HCT116 (cell line): ENCODE measurements at places on chromosomes 7 and 10.

DNA sequence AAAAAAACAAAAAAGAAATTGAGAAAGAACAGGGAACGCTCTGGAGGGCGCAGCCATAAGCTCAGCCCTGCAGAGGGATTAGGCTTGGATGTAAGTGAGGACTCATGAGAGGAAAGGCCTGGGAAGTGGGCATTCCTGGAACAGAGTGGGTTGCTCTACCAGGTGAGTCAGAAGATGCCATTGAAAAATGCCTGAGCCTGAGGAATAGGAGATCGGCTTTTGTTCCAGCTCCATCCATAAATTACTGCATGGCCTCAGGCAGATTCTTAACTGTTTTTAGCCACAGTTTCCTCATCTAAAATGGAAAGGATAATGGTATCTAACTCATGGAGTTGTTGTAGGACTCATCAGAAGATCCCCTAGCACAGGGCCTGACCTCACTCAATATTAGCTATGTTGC lies 1.1 kb upstream of the RGR start:
- DNase-seq: no peak

GRCh38 chr10:1115607-1115955 lies 59.4 kb downstream of the WDR37 start:
- no peak for DNase-seq

GRCh38 chr7:76211216-76211615 lies 9.5 kb downstream of the SRRM3 start:
- no peak for DNase-seq

GRCh38 chr7:117567781-117568180 lies 88.0 kb downstream of the CFTR start:
- no peak for DNase-seq

- DNase-seq: no peak
Observed at GRCh38 chr7:70679661-70680060, 452.3 kb upstream of the GALNT17 start.

GRCh38 chr7:11613292-11613930 lies 218.6 kb downstream of the THSD7A start:
- no peak for DNase-seq

- DNase-seq: no peak
Observed at GRCh38 chr7:28666154-28666553, 253.8 kb downstream of the CREB5 start.

GRCh38 chr7:13017333-13017857 lies 330.0 kb downstream of the ARL4A start:
- DNase-seq: peak; percentile 96

- no peak for DNase-seq
Observed at GRCh38 chr10:120606051-120606764, 149.2 kb downstream of the PLPP4 start.

DNA sequence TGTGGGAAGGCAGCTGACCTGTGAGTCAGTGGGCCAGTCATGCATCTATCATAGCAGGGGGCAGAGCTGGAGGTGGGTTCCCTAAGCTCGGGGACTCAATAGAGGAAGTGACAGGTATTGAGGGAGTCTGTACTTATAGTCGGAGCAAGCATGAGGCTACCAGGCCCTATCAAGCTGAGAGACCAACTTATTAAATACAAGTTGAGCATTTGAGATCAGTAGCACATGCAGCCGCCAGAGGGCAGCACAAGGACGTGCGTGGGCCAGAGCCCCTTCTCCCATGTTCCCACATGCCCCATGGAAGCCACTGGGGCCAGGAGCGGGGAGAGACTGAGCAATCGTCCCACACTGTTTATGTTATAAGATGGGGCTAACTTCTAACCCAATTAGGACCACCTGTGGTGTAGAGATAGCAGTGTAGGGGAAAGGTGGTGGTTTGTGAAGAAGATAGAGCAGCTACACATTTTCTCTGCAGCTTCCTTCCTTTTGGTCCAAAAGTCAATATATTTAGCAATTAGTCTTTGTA lies 13.0 kb upstream of the STK31 start:
- DNase-seq: peak; percentile 76

- DNase-seq: no peak
Observed at GRCh38 chr10:99709480-99710229, 22.3 kb downstream of the COX15 start.

DNA sequence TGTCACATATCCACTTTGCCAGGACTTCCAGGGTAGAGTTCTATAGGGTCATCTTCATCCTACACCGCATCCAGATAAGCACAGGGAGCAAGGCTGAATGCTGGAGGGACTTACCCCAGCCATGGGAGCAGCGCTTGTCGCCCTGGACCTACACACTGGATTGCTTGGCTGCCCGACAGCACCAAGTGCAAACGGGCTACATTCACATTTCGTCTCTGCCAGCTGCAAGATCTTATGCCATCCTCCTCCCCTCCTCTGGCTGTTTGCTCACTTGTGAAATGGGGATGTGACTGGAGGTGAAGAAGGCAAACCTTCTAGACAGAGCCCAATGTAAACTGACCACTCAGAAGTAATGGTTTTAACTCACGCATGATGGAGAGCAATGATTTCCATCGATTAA lies 1.0 kb downstream of the DDC start:
- no peak for DNase-seq

GRCh38 chr10:88525371-88526069 lies 57.6 kb downstream of the RNLS start:
- DNase-seq: peak; percentile 42

DNA sequence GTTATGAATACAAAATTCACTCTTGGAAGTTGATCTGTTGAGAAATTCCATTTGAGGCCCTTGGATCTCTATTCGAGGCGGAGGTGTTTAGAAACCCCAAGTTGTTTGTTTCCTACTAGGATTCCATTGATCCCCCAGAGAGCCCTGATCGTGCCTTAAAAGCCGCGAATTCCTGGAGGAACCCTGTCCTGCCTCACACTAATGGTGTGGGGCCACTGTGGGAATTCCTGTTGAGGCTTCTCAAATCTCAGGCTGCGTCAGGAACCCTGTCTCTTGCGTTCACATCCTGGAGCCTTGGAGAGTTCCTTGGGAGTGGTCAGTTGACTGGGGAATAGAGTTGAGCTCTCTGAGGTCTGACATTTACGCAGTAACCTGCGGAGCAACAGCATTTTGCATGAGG lies 1.2 kb downstream of the CFAP69 start:
- no peak for DNase-seq

GRCh38 chr10:74981831-74982633 lies 129.4 kb upstream of the SAMD8 start:
- no peak for DNase-seq

DNA sequence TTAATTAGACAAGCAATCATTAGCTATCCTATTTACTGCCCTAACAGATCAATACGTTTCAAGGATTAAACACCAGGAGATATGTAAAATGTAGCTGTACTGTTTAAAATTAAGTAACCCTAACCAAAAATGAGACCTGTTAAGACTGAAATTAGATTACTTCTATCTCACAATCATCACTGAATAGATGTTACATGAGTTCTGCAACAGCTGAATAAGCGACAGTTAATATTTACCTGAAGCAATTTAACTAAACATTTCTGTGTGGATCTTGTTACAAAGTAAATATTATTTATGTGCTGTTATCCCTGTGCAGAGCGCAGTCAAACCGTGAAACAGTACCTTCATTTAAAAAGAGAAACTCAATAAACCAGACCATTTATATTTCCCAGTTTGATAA lies 122.5 kb downstream of the RELN start:
- DNase-seq: no peak
